Vagina (tissue), 2 donors: ENCODE measurements at places on chromosomes 7 and 10.

GRCh38 chr10:113455947-113456346 is 96.9 kb upstream of the HABP2 start:
- peak; percentile 2 for DNase-seq

DNA sequence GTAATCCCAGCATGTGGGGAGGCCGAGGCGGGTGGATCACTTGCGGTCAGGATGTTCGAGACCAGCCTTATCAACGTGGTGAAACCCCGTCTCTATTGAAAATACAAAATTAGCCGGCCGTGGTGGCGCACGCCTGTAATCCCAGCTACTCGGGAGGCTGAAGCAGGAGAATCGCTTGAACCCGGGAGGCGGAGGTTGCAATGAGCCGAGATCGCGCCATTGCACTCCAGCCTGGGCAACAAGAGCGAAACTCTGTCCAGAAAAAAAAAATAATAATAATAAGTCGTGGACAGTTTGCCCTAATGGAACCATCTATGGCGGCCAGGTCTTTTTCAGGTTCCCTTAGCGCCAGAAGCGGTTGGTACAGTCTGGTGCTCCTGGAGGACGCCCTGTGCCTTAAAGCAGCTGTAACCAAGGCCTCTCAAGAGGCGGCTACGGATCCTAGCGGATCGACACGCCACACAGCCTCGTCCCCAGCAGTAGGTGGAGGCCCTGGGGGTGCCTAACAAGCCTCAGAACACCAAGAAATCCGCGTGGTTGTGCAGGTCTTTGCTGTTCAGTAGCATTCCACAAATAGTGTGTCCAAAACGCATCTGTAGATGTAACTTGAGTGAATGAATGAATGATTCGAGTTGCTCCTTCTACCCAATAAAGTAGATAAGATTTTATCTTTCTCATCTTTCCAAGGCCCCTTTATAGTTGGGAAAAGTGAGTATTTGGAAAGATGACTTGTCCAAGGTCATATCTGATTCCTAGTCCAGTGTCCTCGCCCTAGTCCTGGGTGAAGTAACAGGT is 982 bp downstream of the PGAM1 start:
- no peak for DNase-seq

DNA sequence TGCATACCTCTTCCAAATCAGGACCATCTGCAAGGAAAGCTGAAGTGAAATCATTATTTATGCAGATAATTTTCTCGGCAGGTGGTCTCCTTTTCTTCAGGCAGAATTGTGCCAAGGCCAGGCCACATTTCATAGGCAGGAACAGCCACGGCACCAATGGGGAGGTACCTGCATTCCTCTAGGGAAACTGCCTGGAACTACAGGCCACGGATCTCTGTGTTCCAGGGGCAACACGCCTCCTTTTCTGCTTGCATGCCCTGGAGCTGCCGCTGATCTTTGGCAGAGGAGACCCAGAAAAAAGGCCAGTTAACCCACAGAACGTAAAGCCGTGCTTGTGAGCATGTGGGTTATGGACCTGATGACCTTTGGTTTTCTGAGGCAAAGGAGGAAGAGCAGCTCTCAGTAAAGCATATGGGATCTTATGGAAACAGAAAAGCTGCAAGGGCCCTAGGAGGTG is 111.2 kb upstream of the KIAA1217 start:
- no peak for DNase-seq

DNA sequence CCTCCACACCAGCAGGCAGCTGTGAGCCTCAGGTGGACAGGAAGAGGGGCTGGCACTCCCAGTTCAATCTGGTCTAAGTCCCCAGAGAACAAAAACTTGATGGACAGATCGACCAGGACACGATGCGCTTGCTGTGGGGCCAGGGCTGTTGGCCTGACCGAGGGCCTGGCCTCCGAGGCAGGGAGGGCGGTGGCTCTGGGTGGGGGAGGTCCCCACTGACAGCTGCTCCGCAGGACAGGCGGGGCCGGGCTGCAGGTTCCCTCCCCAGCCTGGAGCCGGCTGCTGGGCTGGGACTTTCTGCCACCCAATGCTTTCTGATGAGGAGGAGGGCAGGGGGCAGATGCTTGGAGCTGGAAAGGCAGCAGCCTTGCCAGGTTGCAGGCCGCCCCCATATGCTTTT is 37.4 kb upstream of the ADGRA1 start:
- no peak for DNase-seq

DNA sequence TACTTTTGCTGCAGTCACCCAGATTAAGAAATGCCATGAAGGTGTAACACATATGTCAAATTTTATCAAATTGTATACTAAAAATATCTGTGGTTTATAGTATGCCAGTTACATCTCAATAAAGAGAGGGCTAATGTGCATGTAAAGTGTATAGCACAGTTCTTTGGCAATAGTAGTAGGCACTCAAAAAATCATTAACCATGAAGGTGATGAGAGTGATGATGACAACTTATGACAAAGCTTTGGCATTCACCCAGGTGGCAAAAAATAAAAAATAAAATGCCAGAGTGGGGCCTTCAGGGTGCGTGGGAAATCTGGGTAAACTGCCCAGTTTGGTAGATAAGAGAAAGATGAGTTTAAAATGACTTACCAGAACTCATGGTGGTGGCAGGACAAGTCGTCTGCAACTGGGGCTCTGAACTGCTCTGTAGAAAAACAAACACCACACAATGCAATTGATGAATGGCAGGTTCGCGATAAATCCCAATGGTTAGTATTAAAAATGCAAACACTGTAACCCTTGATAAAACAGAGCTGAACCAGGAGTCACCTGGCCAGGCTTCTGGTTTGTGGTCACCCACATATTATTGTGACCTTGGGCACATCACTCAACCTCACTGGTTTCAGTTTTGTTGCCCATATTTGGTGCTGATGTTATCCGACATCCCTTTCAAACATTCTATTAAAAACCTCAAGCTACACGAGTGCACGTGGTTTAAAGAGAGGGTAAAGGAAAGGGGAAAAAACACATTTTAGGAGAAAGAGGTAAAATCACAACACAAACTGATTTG is 120.2 kb downstream of the SORBS1 start:
- no peak for DNase-seq

DNA sequence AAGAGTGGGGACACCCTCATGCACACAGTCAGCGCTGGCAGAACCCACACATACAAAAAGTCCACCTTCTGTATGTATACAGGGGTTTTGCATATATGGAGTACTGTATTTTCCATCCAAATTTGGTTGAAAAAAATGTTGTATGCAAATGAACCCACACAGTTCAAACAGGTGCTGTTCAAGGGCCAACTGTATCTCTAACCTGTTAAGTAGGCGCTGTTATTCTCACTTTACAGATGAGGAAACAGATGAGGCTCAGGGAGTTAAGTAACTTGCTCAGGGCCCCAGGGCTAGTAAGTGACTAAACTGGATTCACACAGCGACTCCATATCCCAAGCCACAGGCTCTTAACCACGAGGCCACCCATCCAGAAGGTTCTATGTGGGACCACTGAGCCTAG is 69.9 kb downstream of the C10orf105 start:
- DNase-seq: no peak

- DNase-seq: no peak
These were observed 126.6 kb upstream of the GNAI1 start for GRCh38 chr7:80008039-80008438.

- no peak for DNase-seq
These were observed 57.0 kb downstream of the MALSU1 start for GRCh38 chr7:23356168-23356567.

DNA sequence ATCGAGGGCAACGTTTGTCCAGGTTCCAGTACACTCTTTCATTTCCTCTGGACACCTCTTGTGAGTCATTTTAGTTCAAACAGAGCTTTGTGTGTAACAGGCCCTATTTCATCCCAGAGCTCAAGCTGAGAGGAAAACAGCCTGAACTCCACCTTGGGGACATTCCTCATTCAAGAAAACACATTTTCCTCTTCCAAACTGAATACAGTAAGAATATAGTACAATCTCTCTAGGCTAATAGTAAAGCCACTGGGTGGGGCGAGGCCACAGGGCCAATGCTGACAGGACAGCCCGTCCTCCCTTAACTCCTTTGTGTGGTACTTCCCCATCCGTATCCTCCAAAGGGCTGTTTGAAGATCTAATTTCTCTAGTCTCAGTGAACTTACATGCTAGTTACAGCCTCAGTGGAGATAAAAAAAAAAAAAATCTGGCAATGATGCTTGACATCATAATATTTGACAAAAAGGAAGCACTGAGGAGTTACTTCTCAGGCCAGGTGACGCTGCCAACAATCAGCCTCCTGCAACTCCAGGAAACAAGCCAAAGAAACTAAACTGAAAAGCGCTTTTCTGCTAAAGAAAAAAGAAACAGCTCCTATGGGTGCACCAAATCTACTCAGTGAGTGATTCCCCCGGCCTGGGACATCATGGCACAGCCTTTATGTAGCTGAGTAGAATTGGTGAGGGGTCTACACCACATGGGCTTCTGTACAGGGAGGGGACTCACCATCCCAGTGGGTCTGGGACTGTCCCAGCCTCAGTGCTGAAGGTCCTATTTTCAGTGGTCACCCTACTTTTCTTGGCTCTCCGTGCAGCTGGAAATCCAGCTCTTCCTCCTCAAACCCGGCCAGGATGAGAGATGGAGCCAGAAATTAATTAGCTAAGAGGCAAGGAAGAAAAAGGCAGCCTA is 238.2 kb upstream of the NEBL start:
- no peak for DNase-seq

- no peak for DNase-seq
These were observed 585.9 kb upstream of the NRP1 start for GRCh38 chr10:33920351-33920750.

DNA sequence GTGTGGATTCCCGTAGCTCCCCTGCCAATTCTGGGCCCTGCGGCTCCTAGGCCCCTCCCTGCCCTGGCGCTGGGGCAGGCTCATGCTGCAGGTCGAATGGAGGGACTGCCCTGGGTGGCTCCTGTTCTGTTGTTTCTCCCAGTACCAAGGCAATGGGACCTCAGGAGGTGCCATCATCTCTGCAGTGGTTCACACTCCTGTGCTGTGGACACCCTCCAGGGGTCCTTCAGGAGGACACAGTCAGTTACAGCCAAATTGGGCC is 138.3 kb downstream of the ZMIZ1 start:
- DNase-seq: no peak

DNA sequence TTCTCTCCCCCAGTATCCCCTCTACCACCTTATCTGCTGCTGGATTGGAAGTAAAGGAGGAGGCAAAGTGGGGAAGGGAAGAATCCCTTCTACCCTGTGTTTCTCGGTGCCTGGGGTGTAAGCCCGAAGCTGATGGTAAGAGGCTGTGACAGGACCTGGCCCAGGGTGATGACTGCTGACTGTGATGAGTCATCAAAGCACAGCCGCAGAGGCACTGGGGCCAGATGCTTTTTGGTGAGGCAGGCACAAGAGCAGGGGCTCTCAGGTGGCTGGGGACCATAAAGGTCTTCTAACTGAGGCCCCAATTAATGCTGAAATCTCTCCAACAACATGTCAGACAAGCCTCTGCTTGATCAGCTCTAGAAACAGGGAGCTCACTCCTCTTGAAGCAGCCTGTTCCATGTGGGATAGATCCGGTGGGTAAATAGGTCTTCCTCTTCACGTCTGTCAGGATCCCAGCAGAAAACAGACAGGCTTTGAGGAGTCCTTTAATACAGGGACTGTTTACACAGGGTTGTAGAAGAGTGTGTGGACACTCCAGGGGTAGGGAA is 86.1 kb upstream of the PCBD1 start:
- no peak for DNase-seq

- no peak for DNase-seq
These were observed 135.5 kb downstream of the DOCK1 start for GRCh38 chr10:127040756-127041155.

GRCh38 chr7:47715631-47716068 is 133.7 kb upstream of the TNS3 start:
- DNase-seq: no peak

- DNase-seq: no peak
These were observed 335.8 kb upstream of the MKI67 start for GRCh38 chr10:128461991-128462390.

GRCh38 chr7:2126621-2127020 is 106.1 kb downstream of the MAD1L1 start:
- no peak for DNase-seq

- DNase-seq: no peak
These were observed 11.1 kb upstream of the PWWP2B start for GRCh38 chr10:132385721-132386418.

DNA sequence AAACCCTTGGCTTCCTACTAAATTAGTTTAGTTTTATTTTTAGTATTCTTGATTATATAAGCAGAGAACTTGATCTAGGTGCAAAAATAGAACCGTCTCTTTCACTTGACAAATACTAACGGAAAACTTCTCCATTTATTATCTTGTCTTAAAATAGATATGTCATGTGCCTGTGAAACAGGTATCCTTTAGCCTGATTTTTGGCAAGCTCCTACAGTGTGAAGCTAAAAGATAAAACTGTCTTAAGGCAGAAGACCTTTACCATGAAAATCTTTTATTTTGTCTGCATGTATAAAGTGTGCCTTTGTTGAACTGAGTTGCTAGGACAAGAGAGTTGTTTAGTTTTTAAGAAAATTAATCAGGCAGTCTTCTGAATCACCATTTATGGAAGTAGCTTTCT is 90.6 kb downstream of the CYP51A1 start:
- no peak for DNase-seq

- DNase-seq: no peak
These were observed 339.0 kb downstream of the RNLS start for GRCh38 chr10:88243836-88244730.

GRCh38 chr7:144459635-144460034 is 56.1 kb upstream of the NOBOX start:
- no peak for DNase-seq

- no peak for DNase-seq
These were observed 77.6 kb downstream of the NRBF2 start for GRCh38 chr10:63210611-63211196.

DNA sequence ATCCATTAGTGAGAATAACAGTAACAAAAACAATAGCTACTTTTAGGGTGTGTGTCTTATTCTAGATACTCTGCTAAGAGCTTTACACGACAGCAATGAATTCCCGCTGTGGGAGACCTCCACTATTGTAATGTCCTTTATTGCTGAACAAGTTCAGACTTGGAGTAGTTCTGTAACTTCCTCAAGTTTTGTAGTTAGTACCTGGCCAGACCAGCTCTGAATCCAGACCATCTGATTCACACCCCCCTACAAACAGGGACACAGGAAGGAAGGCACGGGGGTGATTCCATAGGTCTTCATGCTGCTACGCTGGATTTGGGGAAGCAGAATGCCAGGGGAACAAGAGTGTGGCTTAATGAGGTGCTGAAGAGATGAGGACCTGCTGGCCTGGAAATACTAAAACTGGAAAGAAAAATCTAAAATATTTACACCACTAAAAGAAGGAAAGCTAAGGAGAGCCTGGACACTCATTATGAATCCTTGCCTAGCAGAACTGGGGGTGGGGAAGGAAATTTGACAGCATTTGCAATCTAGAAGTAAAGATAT is 194.6 kb upstream of the TMEM72 start:
- no peak for DNase-seq

DNA sequence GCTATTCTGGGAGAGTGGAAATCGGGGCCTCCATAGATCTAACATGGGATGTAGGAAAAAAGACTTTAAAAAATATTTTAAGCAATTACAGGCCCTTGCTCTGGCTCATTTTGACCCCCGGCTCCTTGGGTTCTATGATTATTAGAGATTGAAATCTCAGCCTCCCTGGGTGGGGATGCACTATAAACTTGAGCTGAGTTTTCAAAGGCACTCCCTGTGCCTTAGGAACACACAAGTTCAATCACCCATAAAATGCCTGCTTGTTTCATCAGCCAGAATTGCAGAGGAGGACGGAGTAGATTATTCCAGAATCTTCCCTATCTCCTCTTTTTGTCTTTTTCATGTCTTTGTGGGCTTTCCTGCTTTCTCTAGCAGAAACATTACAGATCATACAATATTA is 145.4 kb downstream of the CUBN start:
- no peak for DNase-seq

GRCh38 chr7:106623853-106624252 is 37.1 kb downstream of the CCDC71L start:
- no peak for DNase-seq
